ENCODE measurements at places on chromosomes 12 and 14.
A peak's percentile ranks its signal among the peaks of the same experiment; 100 is the strongest.

GRCh38 chr12:58803908-58804307 lies 116.4 kb downstream of the LRIG3 start:
- DNase-seq = no peak

- DNase-seq = no peak
These were observed 84.0 kb upstream of the GPR68 start for GRCh38 chr14:91328313-91329050.

GRCh38 chr12:102528111-102528510 lies 47.7 kb upstream of the IGF1 start:
- DNase-seq = no peak

DNA sequence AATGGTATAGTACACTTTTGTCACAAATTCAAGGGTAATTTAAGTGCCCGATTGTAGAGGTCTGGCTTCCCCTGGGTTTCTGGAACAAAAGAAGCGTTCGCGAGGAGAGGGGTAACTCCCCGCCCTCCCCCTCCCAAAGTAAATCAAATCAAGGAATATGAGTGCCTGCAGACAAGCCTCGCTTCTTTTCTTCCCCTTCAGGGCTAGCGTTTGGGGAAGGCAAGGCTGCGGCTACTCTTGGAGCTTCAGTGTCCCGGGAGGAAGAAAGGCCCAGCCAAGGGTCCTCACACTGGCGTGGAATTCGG lies 456 bp upstream of the TMPO start:
- no peak for DNase-seq

- peak; percentile 66 for DNase-seq
These were observed 4.9 kb upstream of the MTA1 start for GRCh38 chr14:105414456-105415371.

- DNase-seq = no peak
These were observed 32.9 kb upstream of the FBRSL1 start for GRCh38 chr12:132456944-132457495.

DNA sequence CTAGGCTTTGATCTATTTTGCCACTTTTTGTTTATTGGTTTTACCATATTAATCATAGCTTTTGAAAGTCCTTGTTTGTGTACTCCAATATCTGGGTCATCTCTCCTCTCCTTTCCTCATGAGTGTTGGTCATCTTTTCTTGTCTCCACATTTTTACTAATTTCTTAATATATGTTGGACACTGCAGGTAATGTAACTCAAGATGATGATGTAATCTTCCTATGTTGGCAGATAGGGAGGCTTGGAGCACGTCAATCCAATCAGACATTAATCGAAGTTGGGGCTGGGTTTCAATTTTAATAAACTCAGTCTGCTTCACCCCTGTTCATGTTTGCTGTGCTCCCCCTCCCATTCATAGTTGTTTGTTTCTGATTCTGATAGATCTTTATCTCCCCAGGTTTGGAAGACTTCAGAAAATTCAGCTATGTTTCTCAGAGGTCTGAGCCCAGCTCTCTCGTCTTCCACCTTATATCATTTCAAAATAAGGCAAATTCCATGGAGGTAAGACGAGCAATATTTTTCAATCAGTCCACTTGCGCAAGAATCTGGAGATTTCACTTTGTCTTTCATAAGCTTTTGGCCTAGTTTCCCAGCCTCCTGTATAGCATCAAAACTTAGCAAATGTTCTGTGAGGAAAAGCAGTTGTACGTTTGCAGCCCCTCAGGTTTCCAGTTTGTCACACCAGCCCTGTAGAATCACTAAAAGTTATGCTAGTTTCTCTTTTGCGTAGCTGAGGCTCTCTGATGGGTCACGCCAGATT lies 504.1 kb downstream of the TMTC2 start:
- no peak for DNase-seq

- DNase-seq = no peak
These were observed 283.6 kb downstream of the CACNA1C start for GRCh38 chr12:2336409-2336829.

- DNase-seq = no peak
These were observed 27.8 kb downstream of the HIP1R start for GRCh38 chr12:122862872-122863701.

GRCh38 chr12:4849115-4849541 lies 60.6 kb upstream of the KCNA1 start:
- peak; percentile 21 for DNase-seq

DNA sequence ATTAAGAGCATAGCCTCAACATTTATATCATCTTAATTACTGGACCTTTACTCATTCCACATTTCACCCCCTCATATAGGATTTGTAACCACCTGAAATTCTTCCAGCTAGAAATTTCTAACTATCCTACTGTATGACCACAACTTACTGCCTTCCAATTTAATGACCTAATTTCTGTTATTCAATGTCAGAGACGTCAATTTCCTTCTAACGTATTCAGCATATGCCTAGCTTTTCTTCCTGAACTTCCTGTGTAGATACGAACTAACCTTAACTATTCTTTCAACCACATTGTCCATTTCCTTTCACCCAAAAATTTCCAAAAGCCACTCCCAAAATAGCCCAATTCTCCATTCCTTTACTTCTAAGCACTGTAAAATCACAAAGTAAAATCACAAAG lies 108.0 kb downstream of the EEA1 start:
- no peak for DNase-seq

DNA sequence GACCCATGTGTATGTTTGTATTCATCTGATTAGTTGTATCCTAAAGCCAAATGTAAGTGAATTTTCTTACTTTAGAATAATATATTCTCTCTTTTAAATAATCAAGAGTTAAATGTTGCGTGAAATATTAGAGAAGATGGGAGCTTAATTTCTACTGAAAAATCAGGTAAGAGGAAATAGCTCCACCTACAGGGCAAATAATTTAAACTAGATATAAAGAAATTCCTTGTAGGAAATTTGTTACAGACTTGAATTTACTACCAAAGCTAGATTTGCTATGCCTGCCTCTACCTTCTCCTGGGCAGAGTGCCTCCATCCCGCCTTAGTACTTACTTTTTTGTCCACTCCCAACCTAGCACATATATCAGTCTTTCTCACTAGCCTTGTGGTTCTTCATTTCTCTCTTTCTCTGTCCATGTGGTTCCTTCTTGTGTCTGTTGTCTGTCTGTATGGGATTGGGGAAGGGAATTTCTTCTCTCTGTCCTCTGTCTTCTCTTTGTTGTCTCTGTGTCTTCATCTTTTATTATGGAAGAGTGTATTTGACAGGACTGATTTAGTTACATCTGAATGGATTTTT lies 44.7 kb downstream of the PALS1 start:
- DNase-seq = no peak

GRCh38 chr12:8709124-8709830 lies 11.5 kb downstream of the RIMKLB start:
- no peak for DNase-seq

GRCh38 chr12:40106655-40107054 lies 774 bp upstream of the SLC2A13 start:
- DNase-seq = peak; percentile 7

GRCh38 chr12:26271024-26271423 lies 75.7 kb downstream of the SSPN start:
- no peak for DNase-seq

- DNase-seq = no peak
These were observed at the start of gene TNFAIP2 for GRCh38 chr14:103122947-103123633. TNFAIP2 (plus strand) TSS chr14:103123461; CDS start chr14:103126458, 2,997 bp downstream.

- DNase-seq = no peak
These were observed 249.9 kb downstream of the AEBP2 start for GRCh38 chr12:19689226-19689625.

DNA sequence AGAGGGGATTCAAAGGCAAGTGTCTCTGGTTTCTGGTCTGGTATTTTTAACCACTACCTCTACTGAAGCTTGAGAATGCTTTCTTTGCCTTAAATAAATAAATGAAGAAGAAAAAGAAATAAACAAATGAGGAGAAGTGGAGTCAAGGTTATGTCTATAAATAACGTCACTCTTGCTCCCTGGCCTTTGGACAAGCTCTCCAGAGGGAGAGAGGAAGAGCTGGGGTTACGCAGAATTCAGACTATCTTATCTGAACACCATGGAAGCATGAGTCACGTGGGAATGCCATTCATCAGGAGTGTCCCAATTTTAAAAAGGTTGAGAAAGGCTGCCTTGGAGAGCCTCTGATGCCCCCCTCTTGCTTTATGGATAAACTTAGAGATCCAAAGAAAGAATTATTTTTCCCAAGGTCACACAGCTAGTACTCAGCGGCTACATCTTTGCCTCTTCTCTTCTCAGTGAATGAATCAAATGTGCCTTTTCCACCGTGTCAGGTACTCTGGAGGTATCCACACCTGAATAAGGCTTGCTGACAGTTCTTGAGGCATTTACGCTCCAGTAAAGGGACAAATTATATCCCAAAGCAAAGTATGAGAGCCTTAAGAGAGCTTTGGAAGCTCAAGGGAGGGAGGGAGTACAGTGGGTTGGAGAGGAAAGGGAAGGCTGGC lies 12.9 kb upstream of the MSI1 start:
- DNase-seq = no peak

DNA sequence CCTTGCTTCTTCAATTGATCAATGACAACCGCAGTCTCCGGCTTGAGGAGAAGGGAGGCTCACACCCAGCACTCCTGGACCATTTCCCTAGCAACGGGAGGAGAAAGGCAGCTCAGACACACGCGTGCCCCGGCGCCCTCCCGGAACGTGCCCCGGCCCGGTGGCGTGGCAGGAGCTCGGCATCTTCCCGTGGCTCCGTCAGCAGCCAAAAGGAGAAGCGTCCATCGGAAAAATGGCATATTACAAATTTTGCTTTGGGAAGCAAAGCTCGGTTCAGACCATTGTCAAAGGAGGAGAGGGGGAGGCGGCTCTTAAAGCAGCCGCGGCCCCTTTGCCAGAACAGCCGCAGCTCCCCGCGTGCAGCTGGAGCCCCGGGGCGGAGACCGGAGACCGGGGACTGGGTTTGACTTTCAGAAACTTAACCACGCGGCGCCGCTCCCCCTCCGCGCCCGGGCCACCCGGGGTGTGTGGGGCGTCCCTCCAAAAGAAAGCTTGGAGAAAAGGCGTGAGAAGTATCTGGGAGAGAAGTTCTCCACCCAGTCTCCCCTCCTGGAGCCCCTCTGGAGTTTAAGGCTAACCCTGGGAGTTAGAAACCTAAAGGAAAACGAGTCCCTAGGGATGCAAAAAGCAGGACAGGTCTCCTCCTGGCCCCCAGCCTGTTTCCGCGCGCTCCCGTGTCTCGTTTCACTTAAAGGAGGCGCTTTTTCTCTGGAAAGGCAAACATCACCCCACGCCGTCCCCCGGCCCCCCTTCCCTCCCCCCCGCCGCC lies 545 bp downstream of the PPFIA2 start:
- DNase-seq = peak; percentile 17

GRCh38 chr12:6631549-6631961 lies 4.2 kb downstream of the LPAR5 start:
- peak; percentile 41 for DNase-seq

DNA sequence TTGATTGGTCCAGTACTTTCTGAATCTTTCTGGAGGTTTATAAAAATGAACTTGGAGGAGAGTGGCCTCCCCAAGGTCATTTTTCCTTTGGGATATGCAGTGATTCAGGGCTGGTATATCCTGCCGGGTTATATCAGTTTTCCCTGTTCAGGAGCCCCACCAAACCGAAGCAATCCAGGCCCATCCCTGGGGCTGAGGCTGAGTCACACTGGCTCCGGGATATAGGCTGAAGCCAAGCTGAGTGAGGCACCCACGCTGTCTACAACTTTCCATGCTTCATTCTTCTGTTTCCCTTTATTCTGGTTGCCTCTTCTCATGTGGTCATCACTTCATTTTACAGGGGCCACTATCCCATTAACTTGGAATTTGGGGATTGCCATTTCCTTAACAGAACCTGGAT lies 3.4 kb downstream of the SSPN start:
- no peak for DNase-seq

DNA sequence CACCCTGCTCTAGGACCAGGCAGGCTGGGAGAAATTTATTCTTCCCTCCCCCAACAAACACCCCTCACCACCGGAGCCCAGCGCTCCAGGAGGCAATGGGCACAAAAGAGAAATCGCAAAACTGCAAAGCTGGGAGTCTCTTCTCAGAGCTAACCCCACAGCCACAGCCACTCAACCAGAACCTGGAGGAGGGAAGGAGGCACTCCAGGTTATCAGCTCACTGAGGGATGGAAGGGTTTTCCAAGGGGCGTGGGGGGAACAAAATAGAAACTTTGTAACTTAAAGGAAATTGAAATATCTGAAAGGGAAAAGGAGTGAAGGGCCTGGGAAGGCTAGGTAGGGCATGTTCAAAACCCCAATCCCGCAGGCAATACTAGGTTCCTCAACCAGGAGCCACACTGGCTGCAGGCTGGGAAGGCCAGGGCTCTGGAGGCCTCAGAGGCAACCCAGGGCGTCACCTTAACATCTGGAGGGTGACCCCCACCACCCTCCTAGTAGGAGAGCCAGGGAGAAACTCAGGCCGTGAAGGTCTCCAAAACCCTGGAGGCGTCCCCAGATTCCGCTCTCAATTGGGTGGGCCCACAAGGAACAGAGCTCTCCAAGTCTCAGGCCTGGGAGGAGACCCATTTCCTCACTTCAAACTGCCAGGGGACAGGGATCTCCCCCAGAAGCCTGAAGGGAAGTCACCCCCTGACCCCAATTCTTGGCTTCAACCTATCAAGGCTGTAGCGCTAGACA lies 3.2 kb downstream of the KDM2B start:
- no peak for DNase-seq

GRCh38 chr12:58596381-58596780 lies 323.9 kb downstream of the LRIG3 start:
- no peak for DNase-seq

- no peak for DNase-seq
These were observed 15.8 kb upstream of the KRT7 start for GRCh38 chr12:52217223-52217622.

GRCh38 chr14:30560581-30560980 lies 1.6 kb downstream of the G2E3 start:
- no peak for DNase-seq

- DNase-seq = no peak
These were observed 29.8 kb downstream of the ANKRD9 start for GRCh38 chr14:102479777-102480176.

- DNase-seq = no peak
These were observed 2.9 kb upstream of the RNU6-8 start for GRCh38 chr14:32205984-32206383.

- peak; percentile 26 for DNase-seq
These were observed 19.1 kb upstream of the ARMH4 start for GRCh38 chr14:58171090-58171489.

GRCh38 chr14:92650581-92651105 lies 97.8 kb downstream of the LGMN start:
- no peak for DNase-seq

- no peak for DNase-seq
These were observed 1752.4 kb upstream of the FLRT2 start for GRCh38 chr14:83777516-83777915.

- DNase-seq = no peak
These were observed 754.1 kb downstream of the NOVA1 start for GRCh38 chr14:25843481-25844470.

- DNase-seq = no peak
These were observed 48.5 kb downstream of the TSPAN9 start for GRCh38 chr12:3125674-3126073.

- no peak for DNase-seq
These were observed 418.7 kb downstream of the NPAS3 start for GRCh38 chr14:33357225-33358010.

GRCh38 chr12:89529738-89530137 lies 3.9 kb upstream of the POC1B start:
- DNase-seq = no peak
